NCI-H1436 (cell line): ENCODE measurements at places on chromosomes 5 and 9.

GRCh38 chr9:38120961-38121360, 51.9 kb upstream of the SHB start:
- DNase-seq: no peak

DNA sequence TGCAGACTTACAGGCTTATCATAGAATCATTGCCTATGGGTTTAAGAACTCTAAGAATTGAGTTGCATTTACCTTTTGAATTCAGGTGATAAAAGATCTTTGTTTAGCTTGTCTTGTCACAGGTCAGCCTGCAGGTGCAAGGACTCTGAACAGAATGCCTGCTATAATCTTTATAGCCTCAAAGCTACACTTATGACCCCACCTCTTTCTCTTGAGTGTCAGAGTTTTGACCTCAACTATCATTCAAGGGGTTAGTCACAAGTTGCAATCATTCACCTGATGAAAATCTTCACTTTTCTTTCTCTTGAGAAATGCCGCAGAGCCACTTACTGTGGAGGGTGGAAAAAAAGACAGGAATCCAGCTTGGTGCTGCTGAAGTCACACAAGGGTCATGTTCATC, 49.5 kb downstream of the ERCC6L2 start:
- no peak for DNase-seq

DNA sequence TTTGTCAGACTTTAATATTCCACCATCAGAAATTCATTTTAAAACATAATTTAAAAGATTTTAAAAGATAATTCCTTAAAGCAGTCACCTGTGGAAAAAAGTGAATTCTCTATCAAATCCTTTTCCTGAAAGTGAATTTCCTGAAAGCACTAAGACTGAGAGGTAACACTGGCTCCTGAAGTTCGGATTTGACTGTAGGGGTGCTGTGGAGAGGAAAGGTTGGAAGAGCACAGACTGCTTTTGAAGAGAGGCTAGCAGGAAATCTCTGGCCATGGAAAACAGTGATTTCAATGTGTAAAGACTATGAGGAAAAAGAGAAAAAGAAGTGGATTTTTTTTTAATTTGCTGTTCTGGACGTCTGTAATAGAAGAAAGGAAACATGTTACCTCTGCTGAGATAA, 35.7 kb upstream of the TMEM161B start:
- DNase-seq: no peak

DNA sequence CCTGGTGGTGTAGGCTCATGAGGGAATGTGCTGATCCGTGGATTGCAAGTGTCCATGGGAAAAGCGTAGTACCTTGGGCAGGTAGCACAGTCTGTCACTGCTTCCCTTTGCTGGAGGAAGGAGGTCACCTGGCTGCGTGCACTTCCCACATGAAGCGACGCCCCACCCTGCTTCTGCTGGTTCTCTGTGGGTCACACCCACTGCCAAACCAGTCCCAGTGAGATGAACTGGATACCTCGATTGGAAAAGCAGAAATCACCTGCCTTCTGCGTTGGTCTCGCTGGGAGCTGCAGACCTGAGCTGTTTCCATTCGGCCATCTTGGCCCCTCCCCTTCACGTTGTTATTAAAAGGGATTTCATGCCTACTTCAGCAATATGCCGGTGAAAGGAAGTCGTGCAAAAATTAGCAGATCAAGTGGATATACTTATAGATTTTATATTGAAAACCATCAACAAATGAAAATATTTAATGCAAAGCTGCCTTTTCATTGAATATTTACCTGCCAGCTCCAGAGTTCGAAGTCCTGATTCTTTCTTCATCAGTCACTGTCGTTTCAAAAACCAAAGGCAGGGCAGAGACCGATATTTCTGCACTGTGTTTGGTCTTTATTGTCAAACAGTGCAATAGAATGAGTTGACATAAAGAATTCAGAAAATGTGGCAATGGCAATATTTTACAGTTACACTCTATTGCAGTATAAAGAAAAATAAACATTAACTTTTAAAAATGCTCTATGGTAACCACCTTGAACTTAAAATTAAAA, 123.2 kb downstream of the JAKMIP2 start:
- DNase-seq: no peak

DNA sequence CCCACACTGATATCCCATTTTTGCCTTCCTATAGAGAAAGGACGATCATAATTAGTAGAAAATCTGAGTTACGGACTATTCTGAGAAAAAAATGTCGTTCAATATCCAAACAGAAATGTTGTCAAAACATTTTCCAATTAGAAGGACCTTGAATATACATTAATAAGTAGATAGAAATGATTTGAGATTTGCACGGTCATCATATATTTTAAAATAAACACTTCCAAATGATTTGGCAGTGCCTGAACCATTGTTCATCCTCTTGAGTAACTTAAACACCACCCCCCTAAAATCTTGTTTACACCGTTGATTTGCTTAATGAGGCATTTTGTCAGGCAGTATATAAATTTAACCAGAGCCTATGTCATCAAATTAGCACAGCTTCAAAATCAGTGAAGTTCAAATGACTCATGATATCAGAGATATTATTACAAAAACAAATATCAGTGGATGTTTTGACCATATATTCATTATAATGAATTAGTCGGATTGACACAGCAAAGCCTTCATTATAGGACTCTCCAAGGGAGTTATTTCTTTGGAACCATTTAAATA, 105.0 kb downstream of the ACTL7B start:
- no peak for DNase-seq

- DNase-seq: peak; percentile 7
Measured at GRCh38 chr9:129111528-129112151, 425 bp downstream of the PTPA start.

DNA sequence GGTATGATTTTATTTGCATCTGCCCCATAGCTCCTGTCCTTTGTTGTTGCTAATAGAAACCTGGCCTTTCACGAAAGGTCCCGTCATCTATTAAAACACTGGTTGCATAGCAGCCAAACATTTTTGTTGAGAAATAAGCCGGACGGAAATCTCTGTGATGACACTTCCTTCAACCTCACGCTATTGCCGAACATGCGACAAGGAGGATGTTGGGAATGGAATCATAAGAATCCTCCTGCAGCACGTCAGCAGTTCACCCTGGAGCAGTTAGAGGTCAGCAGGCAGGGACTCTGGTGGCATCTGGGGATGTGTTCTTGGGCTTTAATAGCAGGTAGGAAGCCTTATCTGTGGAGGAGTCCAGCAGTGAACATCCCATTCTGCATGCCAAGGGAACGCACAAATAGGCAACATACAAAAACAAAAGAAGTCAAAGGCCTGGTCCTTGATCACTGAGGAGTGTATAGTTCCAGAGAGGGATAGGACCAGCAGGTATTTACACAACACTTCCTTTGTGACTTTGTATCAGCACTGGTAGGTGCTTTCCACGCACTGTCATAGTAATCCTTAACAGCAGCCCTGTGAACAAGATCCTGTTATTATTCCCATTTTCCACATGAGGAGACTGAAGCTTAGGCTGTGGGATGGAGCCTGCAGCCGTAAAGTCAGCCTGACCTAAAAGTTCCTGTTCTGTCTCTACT, 33.4 kb downstream of the ARHGAP26 start:
- DNase-seq: no peak

DNA sequence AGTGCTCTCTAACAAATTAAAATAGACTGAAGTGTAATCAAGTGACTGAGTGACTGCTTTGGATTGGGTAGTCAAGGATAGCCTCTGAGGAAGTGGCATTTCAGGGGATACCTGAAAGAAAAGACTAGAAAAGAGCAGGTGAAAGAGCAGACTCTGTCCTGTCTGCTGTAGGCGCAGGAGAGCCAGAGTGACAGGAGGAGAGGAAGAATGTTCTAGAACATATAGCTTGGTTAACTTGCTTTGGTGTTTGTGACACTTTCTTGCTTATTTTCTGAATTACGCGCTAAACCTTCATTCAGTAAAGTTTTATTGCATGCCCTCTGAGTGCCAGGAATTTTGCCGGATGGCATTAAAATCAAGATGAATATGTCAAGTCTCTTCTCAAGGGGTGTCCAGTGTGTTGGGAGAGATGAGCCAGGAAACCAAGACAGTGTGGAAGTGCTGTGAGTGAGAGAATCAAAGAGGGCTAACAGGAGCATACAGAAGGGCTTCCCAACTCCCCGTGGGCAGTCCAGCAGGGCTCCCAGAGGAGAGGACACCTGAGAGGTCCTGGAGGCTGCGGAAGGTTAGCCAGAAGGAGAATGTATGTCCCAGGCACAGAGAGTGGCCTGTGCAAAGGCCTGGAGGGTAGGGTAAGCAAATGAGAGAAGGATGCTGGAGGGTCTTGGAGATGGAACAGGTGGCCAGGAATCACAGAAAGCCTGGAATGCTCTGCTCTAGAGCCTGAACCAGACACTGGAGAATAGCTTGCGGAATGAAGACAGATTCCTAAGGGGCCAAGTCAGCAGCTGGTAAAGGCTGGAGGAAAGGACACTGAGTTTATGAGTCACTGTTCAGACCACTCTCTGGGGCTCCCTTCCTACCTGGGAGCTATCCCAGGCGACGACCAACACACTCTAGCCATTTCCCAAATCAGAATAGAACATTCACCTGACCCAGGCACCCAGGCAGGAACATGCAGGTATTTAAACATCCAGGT, 59.3 kb downstream of the SLC22A5 start:
- no peak for DNase-seq

GRCh38 chr9:105539452-105539851, 18.5 kb upstream of the FKTN start:
- no peak for DNase-seq

DNA sequence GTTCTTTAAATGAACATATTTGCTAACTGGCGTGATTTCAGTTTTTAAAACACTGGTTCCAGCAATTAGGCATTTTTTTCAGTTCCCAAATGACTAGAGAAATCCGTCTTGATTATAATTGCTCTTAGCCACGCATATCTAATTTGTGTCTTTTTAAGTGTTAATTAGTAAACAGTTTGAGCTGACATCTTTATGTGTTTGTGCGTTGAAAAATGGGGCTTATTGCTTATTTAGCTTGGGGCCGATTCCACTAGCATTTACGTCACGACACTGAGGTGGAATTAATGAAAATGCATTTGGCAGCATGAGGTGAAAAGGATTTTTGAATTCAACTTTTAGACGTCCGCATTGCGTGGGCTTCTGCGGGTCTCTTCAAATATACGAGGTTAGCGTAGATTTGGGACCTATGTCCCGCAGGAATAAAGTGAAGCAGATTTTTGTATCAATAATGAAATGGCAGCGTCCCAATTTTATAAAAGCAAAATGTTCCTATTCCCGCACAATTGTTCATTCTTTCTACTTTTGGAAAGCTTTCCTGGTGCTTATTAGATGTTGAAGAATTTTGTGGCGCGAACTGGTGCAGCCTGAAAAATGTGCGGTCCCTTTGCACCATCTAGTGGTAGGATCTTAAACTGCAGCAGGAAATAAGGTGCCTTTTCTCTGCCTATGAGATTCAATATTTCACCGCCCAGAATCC, 122.7 kb upstream of the LMX1B start:
- DNase-seq: peak; percentile 66

GRCh38 chr9:114134827-114135396, 20.4 kb upstream of the COL27A1 start:
- DNase-seq: no peak

DNA sequence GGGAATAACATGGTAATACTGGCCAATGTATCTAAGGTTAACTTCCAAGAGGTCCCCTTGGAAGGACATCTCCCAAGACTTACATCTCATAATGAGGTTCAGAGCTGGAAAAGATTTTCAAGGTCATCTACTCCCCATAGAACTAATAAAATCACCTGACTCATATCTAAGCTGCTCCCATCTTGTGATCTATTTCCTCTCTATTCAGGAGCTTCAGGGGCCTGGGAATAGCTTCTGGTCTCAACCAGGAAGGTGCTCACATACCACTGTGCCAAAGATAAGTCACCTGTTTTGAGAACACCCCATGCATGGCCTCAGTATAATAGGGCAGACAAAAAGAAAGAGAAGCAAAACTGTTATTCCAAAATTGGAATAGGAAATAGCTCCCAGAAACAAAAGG, 74.2 kb downstream of the OXCT1 start:
- no peak for DNase-seq

GRCh38 chr5:2223303-2223702, 340.6 kb upstream of the IRX4 start:
- no peak for DNase-seq

GRCh38 chr9:77872863-77873262, 158.7 kb downstream of the GNAQ start:
- no peak for DNase-seq

- no peak for DNase-seq
Measured at GRCh38 chr5:1247811-1248210, 22.6 kb downstream of the SLC6A18 start.

DNA sequence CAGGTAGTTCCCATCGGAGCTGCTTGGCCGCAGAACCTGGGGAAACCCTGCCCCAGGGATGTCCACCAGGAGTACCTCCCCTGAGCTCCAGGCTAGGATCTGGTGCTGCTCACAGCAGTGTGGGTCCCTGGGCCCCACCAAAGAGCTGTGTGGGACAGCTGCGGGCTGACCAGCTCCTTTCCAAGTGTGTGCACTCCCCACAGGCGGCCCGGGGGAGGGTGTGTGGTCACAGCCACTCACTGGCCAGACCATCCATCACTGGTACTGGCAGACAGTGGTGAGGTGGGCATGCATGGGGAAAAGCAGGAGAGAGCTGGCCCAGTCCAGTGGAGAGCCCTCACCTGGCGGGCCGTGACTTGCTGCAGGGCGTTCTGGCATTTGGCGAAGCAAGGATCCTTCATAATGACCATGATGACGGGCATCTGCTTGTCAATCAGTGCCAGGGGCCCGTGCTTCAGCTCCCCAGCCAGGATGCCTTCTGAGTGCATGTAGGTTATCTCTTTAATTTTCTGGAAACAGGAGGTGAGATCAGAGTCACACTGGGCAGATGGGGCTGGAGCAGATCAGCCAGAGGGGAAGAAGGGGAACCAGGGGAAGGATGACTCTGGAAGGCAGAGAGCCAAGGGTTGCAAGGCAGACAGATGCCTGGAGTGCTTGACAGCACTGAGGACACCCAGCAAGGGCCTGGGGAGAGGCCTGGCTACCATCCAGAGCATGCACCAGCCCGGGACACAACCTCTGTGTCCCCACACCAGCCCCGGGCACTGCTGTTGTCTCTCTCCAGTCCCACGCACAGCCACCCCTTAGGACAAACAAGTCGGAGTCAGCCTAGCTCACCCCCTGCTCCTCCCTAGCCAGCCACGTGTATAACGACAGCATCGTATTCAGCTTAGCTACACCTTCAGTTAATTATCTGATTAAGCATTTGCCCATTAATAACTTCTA, 12.8 kb upstream of the MAPK9 start:
- no peak for DNase-seq

DNA sequence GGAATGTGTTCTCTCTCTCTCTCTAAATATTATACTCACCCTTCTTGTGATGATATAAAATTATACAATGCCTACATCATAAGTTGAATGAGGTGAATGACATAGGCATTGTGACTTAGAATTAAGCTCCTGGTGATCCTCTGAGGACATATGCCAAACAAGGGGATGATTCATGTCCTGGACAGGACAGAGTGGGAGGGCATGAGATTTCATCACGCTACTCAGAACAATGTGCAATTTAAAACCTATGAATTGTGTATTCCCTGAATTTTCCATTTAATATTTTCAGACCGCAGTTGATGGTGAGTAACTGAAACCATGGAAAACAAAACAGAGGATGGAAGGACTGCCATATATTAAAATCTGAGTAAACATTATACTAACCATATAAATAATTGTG, 782.2 kb upstream of the NUDT12 start:
- no peak for DNase-seq

GRCh38 chr9:128494746-128495129, 9.8 kb upstream of the GLE1 start:
- no peak for DNase-seq
